ENCODE measurements at places on chromosomes 12 and 14.

DNA sequence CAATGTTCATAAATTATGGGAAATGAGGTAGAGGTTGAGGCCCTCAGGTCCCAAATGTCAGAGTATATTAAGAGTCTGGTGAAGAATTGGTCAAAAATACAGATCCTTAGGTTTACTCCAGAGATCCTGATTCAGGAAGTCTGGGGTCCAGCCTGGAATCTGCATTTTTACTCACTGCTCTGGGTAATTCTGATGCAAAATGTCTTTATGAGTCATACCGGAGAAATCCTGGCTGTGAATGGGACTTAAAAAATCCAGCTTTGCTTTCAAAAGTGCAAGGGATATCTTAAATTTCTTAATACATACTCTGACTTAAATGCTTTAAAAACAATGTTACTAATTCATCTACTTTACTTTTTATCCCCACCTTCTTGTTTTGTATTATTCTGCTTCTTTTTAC is 74.5 kb downstream of the FERMT2 start:
- DNase-seq: no peak

DNA sequence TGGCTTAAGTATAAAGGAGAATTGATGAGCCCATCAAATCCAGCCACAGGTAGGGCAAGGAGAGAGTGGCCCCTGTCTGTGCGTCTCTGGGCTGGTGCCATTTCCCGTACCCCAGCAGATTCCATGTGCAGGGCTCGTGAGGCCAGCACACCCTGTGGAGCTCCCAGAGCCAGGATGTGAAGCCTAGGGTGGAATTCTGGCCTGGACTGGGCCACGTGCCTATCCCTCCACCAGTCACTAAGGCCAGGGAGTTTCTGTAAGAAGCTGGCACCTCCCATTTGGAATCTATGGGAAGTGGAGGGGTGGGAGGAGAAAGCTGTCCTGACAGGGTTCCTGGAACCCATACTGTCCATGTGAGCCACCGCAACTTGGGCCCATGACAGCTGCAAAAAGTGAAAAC is 148.5 kb downstream of the FOXN3 start:
- DNase-seq: no peak

- no peak for DNase-seq
These were observed 41.7 kb downstream of the NUAK1 start for GRCh38 chr12:106097011-106097410.

- DNase-seq: no peak
These were observed 48.2 kb downstream of the FOXA1 start for GRCh38 chr14:37546621-37547447.

DNA sequence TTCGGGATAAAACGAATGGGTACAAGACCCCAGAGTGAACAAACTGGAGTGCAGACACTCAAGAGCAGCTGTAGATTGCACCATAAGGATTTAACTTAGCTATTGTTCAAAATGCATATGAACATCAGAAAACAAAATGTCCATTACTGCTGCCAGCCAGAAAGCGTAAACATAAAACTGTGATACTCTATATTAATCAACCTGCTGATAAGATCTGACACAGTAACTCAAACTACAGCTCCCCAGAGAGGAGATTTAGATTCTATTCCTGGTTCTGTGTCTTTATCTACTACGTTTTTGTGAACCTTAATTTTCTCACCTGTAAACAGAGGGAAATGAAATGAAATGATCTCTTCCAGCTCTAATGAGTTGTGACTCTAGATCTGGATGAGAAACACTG is 22.3 kb downstream of the LRIG3 start:
- no peak for DNase-seq

- no peak for DNase-seq
These were observed 12.2 kb downstream of the CEP170B start for GRCh38 chr14:104877066-104877805.

- DNase-seq: no peak
These were observed 112.7 kb downstream of the DICER1 start for GRCh38 chr14:95044463-95045105.

DNA sequence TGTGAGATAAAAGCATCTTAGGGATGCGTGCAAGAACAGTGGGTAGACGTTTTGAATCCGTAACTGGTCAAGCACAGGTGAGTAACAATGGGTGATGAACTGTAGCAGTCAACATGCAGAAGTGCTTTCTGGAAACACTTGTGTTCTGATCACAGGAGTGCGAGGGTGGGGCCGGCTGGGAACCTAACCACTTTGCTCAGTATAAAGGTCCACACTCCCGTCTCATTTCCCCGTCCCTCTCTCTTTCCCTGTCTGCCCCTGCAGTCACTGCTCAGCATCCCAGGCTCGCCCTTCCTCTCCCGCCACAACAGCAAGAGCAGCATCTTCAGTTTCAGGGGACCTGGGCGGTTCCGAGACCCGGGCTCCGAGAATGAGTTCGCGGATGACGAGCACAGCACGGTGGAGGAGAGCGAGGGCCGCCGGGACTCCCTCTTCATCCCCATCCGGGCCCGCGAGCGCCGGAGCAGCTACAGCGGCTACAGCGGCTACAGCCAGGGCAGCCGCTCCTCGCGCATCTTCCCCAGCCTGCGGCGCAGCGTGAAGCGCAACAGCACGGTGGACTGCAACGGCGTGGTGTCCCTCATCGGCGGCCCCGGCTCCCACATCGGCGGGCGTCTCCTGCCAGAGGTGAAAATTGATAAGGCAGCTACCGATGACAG is 127.1 kb downstream of the FIGNL2 start:
- peak; percentile 10 for DNase-seq

DNA sequence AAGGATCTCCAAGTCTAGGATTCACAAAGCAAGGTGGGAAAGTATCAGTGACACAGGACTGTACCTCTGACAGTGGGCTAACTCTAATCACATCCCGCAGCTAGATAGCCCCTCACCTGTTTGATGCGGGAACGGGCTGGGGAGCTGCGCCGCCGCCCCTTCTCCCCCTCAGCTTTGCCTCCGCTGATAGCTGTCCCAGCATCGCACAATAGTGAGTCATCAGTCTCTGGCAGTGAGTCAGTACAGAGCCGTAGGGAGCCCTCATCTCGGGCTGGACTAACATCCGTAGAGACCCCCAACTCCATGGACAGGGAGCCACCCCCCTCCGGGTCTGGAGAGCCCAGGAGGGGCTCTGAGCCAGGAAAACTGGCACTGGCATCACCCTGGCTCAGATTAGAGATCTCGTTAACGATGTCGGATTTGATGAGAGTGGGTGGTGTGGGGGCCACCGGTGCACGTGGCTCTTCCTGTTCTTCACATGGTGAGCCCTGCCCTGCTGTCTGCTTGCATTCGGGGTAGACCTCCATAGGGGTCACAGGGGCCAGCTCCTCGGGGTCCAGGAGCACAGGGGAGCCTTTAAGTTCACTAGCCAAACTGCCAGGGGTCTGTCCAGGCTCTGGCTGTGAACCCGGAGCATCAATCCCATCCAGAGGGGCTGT is 10.9 kb downstream of the KMT2D start:
- no peak for DNase-seq

GRCh38 chr12:50739611-50740010 is 24.3 kb upstream of the ATF1 start:
- DNase-seq: no peak

GRCh38 chr14:52106840-52107239 is 38.0 kb upstream of the NID2 start:
- no peak for DNase-seq

DNA sequence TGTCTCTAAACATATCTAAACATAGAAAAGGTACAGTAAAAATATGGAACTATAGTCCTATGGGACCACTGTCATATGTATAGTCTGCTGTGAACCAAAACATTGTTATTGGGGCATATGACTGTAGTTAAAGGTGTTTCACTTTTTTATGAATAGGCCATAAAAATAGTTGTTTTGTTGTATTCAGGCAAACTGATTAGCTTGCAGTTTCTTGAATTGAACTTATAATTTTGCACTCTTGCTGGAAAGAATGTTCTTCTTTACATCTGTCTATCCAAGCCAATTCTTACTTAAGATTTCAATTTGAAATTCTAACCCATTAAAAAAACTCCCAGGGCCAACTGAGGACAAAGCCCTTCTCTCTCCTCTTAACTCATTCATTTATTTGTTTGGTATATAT is 234.1 kb downstream of the NOVA1 start:
- DNase-seq: no peak

DNA sequence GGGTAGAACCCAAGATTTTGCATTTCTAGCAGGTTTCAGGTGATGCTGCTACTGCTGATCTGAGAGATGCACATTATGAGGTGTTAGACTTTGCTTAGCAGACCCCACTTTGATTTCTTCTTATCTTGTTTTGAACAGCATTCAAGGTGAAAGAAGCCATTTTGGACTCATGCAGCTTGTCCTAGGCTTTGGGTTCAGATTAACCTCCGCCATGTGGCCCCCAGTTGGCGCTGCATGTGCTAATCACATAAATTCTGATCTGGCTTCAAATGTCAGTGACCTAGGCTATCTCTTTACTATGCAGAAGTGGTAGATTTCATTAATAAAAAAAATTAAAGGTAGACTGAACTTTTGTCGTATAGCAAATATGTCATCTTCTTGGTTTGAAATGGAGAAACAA is 89.8 kb upstream of the DYRK2 start:
- DNase-seq: no peak

- DNase-seq: no peak
These were observed at the start of gene CACNA2D4 for GRCh38 chr12:1918081-1918883. Gene CACNA2D4, minus strand, starts transcription at chr12:1918652. Its CDS starts 179 bp downstream, at chr12:1918473.

- DNase-seq: no peak
These were observed 2.0 kb upstream of the PLXNC1 start for GRCh38 chr12:94146166-94146936.

Measured in stimulated activated CD8-positive, alpha-beta memory T cell treated with anti-CD3 and anti-CD28 coated beads, Interleukin-2, amount 100 ng/mL, for 1 hour (primary cell).